Suprapubic skin (tissue), 4 donors: ENCODE measurements at places on chromosomes 6 and 20. TPM values are rescaled to one million over a fixed set of nuclear protein-coding genes. Genes with fewer than 3 reads are reported as not detected.

Gene VPS16
- 36.4 TPM for total RNA-seq

Gene VSX1
- not detected for total RNA-seq

- H3K27ac ChIP-seq: no peak overlapping the region
- H3K36me3 ChIP-seq: no peaks in the 10 kb centered on the region
- H3K27me3 ChIP-seq: peaks cover 3% of the 10 kb centered on the region
- no peaks in the 10 kb centered on the region for H3K4me1 ChIP-seq
Observed at GRCh38 chr20:42531508-42531961, 658.2 kb downstream of the PTPRT start.

DNA sequence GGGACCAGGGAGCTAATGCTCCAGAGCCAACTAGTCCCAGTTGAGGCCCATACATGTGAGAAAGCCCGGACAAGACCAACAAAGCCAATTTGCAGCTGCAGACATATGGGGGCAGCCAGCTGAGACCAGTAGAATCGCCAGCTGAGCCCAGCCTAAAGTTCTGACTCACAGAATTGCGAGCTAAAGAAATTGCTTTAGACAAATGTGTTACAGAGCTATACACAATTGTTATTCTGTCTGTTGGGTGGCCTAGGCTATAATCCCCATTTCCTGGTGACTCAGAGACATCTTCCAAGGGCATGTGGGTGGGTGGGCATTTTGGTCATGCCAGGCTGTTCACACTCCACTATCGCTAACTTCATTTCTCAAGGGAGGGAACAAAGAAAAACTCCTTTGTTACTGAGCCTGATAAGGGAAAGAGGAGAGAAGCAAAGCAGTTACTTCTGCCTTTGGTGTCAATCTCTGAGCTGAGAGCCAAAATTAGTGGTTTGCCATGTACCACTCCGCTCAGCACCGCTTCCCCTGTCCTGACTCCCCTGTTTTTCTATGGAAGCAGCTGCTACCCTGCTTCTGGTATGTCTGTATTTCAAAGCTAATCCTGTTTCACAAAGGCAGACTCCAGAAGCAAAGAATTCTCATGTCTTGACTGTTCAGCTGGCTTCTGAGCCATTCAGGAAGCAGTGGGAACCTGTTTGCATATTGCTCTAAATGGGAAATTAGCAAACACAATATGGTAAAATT is 26.1 kb downstream of the SCP2D1 start:
- no peaks in the 10 kb centered on the region for H3K27me3 ChIP-seq
- H3K36me3 ChIP-seq: no peaks in the 10 kb centered on the region
- no peak overlapping the region for H3K4me3 ChIP-seq
- no peak for DNase-seq
- H3K4me1 ChIP-seq: no peaks in the 10 kb centered on the region

DNA sequence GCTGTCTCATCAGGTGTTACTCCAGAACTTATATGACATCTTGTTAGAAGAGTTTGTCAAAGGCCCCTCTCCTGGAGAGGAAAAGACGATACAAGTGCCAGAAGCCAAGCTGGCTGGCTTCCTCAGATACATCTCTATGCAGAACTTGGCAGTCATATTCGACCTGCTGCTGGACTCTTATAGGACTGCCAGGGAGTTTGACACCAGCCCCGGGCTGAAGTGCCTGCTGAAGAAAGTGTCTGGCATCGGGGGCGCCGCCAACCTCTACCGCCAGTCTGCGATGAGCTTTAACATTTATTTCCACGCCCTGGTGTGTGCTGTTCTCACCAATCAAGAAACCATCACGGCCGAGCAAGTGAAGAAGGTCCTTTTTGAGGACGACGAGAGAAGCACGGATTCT is 43.7 kb upstream of the SMIM28 start:
- DNase-seq: no peak
- H3K27me3 ChIP-seq: no peaks in the 10 kb centered on the region
- H3K36me3 ChIP-seq: no peaks in the 10 kb centered on the region
- H3K4me3 ChIP-seq: no peak overlapping the region

GRCh38 chr20:45975686-45976085 is 3.7 kb upstream of the ZNF335 start:
- no peaks in the 10 kb centered on the region for H3K36me3 ChIP-seq
- no peak overlapping the region for H3K27ac ChIP-seq
- no peaks in the 10 kb centered on the region for H3K27me3 ChIP-seq
- peak; percentile 48 for DNase-seq

DNA sequence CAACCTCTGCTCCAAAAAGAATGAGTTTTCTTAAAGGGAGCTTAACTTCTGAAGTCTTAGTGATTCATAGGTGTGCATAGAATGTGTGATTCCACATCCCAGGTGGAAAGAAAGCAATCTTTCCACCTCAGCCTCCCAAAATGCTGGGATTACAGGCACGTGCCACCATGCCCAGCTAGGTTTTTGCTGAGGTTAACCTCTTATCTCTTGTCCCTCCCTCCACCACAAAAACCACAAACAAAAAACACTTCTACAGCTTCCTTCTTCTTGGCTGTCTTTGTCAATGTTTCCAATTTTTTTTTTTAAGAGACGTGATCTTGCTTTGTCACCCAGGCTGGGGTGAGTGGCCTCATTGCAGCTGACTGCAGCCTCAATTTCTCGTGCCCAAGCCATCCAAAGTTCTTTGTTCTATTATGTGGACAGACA is 8.1 kb upstream of the CSE1L start:
- no peak overlapping the region for H3K4me3 ChIP-seq
- H3K4me1 ChIP-seq: peaks cover 3% of the 10 kb centered on the region
- DNase-seq: no peak
- peaks cover 28% of the 10 kb centered on the region for H3K36me3 ChIP-seq
- H3K27me3 ChIP-seq: no peaks in the 10 kb centered on the region

DNA sequence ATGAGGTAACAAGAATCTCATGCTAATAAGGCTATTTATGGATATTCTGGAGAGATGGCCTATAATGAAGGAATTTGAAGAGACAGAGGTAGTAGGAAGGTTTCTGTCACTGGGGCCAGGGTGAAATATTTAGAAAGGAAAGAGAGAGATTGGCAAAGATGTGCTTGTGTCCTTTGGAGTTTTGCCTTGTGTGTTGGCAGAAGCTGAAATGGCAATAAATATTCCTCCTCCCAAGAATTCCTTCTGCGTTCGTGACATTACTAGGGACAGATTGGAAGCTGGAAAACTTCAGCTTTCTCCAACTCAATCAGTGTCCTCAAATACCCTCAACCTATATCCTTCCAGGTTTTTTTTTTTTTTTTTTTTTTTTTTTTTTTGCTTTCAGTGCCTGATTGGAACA is 6.3 kb downstream of the SAMD5 start:
- H3K36me3 ChIP-seq: no peaks in the 10 kb centered on the region
- H3K27ac ChIP-seq: no peak overlapping the region

DNA sequence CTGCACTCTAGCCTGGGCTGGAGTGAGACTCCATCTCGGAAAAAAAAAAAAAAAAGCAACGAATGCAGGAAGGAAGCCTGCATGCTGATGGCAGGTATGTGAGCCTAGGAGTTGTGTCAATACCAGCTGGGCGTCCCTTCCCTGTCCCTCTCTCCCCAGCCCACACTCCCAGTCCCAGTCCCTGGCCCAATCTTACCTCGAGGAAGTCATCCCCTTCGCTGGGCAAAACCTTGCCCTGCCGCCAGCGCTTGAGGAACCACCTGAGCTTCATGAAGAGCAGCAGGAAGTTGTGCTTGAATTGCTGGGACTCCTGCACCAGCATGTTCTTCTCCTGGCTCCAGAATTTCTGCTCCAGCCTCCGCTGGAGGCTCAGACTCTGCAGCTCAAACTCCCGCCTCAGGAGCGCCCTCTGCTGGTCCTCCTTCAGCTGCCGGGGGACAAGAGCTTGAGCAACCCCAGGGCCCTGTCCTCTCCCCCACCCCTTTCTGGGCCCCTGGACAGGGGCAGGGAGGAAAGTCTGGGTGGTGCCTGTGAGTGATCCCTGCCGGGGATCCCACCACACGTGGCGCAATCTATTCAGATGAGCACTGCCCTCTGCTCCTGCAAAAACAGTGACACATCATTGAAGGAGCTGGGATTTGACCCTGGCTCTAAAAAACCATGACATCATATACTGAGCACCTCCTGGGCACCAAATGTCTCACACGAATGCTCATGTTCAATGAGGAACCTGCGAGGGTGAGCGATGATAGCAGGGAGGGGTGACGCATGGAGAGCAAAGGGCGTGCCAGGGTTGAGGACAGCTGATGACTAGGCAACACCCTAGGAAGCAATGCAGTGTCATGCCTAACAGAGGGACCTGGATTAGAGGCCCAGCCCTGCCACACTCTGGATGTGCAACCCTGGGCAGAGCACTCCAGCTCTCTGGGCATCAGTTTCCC is 35.0 kb upstream of the DSN1 start:
- H3K27me3 ChIP-seq: no peaks in the 10 kb centered on the region
- peaks cover 69% of the 10 kb centered on the region for H3K36me3 ChIP-seq

GRCh38 chr6:40116832-40117231 is 182.6 kb upstream of the MOCS1 start:
- H3K4me3 ChIP-seq: no peak overlapping the region
- no peak overlapping the region for H3K27ac ChIP-seq
- no peaks in the 10 kb centered on the region for H3K36me3 ChIP-seq
- peaks cover 11% of the 10 kb centered on the region for H3K27me3 ChIP-seq
- no peaks in the 10 kb centered on the region for H3K4me1 ChIP-seq

GRCh38 chr20:38357653-38358207 is 11.4 kb downstream of the LBP start:
- H3K36me3 ChIP-seq: no peaks in the 10 kb centered on the region
- no peaks in the 10 kb centered on the region for H3K27me3 ChIP-seq
- no peak overlapping the region for H3K4me3 ChIP-seq
- DNase-seq: no peak
